ENCODE measurements at places on chromosomes 2 and 18. TPM values are rescaled to one million over a fixed set of nuclear protein-coding genes. Genes with fewer than 3 reads are reported as not detected.
A peak's percentile ranks its signal among the peaks of the same experiment; 100 is the strongest.

GRCh38 chr2:169001116-169001815 lies 29.9 kb downstream of the ABCB11 start:
- H3K27ac ChIP-seq: no peak overlapping the region
- H3K36me3 ChIP-seq: no peaks in the 10 kb centered on the region
- H3K4me1 ChIP-seq: no peaks in the 10 kb centered on the region
- no peak for DNase-seq

- DNase-seq: no peak
- H3K27me3 ChIP-seq: no peaks in the 10 kb centered on the region
- H3K36me3 ChIP-seq: no peaks in the 10 kb centered on the region
- H3K4me1 ChIP-seq: peaks cover 6% of the 10 kb centered on the region
- H3K27ac ChIP-seq: peak overlapping the region; percentile 30
Measured at GRCh38 chr2:53987336-53987921, 16.6 kb upstream of the PSME4 start.

DNA sequence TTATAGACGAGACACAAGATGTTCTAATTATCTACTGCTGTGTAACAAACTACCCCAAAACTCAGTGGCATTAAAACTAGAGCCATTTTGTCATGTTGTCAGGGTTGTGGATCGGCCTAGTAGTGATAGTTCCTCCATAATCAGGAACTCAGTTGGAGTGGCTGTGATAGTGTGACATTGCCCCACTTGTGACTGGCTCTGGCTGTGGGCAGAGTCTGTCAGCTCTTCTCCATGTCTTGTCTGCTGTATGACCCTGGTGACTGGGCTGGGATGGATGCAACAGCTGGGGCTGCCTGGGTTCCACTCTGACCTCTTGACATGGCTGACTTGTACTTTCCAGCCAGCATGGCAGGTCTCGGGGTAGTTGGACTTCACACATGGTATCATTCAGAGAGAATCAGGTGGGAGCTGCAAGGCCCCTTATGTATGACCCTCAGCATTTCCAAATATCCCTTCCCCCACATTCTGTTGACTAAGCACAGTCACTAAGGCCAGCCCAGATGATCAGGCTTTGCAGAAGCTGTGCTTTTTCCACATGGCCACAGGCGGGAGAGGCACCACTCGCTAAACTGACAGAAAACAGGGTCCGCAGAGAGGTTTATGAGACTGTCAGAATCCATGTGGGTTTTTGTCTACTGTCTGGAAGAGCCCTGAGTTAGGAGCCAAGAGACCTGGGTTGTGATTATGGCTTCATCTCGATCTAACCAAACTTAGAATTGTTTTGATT lies 50.3 kb downstream of the SETBP1 start:
- no peak for DNase-seq
- peak overlapping the region; percentile 26 for H3K27ac ChIP-seq
- peaks cover 42% of the 10 kb centered on the region for H3K4me1 ChIP-seq
- H3K4me3 ChIP-seq: no peak overlapping the region
- no peaks in the 10 kb centered on the region for H3K36me3 ChIP-seq
- H3K27me3 ChIP-seq: no peaks in the 10 kb centered on the region

Gene PRSS56
- total RNA-seq: not detected

Gene CPO
- total RNA-seq: not detected

Gene HK2
- 9.2 TPM for total RNA-seq

Gene MREG
- total RNA-seq: 4.6 TPM

Gene SLC4A3
- 0.08 TPM for total RNA-seq

Gene HAUS1
- total RNA-seq: 20.6 TPM
